Bronchial epithelial cell (primary cell): ENCODE measurements at places on chromosomes 16 and 17. TPM values are rescaled to one million over a fixed set of nuclear protein-coding genes. Genes with fewer than 3 reads are reported as not detected.

DNA sequence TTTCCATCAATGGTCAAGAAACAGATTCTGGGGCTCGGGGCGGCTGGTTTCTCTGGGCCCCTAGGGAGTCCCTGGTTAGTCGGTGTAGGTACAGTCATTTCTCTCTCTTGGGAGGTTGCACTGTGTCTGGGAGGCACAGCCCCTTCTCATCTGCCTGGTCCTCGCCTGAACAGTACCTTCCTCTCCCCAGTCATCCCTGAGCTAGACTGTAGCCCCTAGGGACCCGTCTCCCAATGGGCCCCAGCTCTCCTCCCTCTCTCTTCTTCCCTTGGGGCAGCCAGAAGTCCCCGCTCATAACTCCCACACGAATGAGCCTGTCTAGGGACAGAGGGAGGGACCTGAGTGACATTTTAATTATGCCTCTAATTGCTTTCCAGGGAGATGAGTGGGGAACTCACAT, 20.2 kb upstream of the CPSF4L start:
- no peak for DNase-seq

GRCh38 chr17:5823219-5823618, 238.9 kb upstream of the NLRP1 start:
- DNase-seq, result peak; percentile 28

DNA sequence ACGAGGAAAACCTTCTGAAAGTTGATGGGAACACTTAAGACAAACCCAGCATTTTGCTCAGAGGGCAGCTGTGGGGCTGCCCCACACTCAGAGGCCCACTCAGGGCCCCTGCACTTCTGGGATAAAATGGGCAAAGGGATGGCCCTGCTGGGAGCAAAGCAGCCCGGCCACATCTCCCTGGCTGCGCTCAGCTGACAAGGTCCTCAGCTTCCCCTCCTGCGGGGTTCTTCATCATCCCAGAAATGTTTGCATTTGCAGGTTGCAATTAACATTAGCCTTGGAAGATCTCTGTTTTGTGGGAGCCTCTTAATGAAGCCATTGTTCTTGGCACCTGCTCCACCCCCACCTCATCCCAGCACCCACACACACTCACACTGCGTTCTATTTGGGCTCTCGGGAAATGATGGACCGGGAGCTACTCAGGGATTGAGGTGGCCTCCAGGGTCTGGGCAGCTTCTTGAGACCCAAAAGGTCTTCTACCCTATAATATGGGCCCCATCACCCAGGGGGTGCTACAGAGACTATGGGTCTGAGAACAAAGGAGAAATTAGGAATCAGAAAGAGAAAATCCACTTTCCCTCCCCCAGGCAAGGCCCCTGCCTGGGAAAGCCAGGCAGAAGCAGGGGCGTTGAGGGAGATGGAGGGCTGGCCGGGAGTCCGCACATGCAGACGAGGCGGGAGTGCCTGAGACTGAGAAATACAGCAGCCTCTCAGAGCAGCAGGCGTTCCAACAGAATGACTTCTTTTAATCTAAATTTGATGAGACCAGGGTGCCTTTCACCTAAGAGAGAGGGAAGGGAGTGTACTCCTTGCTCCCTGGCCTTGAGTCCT, 53.7 kb upstream of the RPL38 start:
- DNase-seq, result no peak

DNA sequence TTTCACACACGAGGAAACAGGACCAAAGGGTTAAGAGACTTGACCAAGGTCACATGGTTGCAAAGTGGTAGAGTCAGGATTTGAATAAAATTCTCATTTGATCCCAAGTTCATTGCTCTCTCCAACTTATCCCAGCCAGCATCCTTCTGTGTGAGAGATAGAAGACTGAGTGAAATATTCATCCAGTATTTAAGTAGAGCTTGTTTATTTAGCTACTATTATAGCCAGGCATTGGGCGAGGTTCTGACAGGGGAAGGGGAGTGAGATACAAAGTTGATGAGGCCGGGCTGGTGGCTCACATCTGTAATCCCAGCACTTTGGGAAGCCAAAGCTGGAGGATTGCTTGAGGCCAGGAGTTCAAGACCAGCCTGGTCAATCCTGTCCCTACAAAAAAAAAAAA, 4.4 kb downstream of the ITGAL start:
- DNase-seq, result no peak

The USH1G gene
- total RNA-seq, result 1.1 and 3.3 TPM in 2 replicates

The MILR1 gene
- total RNA-seq, result 0.79 TPM in 1 of 2 replicates, not detected in the other

The TMC5 gene
- total RNA-seq, result 0.26 and 3.5 TPM in 2 replicates

The PIMREG gene
- 0.13 and 0.26 TPM in 2 replicates for total RNA-seq

The VWA3A gene
- under 0.01 TPM in 1 of 2 replicates, not detected in the other for total RNA-seq
